ENCODE measurements at places on chromosomes 3 and 15.

- no peak for DNase-seq
Measured at GRCh38 chr15:85582131-85583079, 202.0 kb downstream of the AKAP13 start.

DNA sequence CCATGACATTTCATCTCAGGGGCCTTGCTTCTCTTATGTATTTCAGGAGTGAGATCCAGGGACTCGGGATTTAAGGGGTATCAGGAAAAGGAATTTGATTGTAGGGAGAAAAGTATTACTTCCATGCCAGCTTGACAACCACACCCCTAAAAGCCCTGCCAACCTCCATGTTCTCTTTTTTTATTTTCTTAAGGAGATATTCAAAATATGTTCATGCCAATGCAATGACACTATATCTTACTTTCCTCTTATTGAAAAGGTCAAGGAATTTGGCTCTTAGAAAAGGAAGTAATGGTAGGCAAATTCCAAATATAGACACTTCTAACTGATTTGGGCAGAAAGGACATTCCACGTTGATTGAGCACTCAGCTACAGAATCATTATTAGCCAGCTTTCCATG is 407.5 kb upstream of the NECTIN3 start:
- DNase-seq = no peak

GRCh38 chr3:133038731-133039375 is 662 bp downstream of the TMEM108 start:
- DNase-seq = no peak

DNA sequence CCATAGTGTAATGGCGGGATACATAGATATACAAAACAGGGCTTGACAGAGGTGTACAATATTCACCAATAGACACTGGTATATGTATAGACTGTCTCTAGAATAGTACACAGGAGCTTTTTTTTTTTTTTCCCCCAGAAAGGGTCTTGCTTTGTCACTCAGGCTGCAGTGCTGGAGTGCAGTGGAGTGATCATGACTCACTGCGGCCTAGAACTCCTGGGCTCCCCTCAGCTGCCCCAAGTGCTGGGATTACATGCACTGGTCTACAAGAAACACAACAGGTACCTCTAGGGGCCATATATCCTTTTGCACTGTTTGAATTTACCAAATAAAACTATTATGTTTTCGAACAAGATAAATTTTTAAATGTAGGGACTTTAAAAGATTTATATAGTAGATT is 12.3 kb downstream of the RHOA start:
- DNase-seq = no peak

DNA sequence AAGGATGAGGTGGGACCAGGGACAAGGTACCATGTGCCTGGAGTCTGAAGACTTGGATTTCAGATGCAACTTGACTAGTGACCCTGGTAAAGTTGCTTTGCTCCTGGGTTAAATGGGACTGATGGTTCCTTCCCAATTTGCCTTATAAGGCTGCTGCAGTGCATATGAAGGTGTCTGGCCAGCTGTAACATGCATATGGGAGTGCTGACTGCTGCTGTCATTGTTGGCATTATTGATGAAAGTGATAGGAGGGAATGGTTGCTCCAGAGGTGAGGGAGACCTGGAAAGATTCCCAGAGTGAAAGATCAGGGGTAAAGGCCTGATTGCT is 20.5 kb downstream of the CYP8B1 start:
- DNase-seq = no peak

GRCh38 chr3:74273091-74273490 is 341.4 kb downstream of the CNTN3 start:
- DNase-seq = no peak

GRCh38 chr3:186802701-186803100 is 3.6 kb downstream of the RFC4 start:
- no peak for DNase-seq

- DNase-seq = no peak
Measured at GRCh38 chr3:17759901-17760300, 17.5 kb upstream of the TBC1D5 start.

GRCh38 chr3:13240928-13241618 is 167.8 kb upstream of the IQSEC1 start:
- no peak for DNase-seq

DNA sequence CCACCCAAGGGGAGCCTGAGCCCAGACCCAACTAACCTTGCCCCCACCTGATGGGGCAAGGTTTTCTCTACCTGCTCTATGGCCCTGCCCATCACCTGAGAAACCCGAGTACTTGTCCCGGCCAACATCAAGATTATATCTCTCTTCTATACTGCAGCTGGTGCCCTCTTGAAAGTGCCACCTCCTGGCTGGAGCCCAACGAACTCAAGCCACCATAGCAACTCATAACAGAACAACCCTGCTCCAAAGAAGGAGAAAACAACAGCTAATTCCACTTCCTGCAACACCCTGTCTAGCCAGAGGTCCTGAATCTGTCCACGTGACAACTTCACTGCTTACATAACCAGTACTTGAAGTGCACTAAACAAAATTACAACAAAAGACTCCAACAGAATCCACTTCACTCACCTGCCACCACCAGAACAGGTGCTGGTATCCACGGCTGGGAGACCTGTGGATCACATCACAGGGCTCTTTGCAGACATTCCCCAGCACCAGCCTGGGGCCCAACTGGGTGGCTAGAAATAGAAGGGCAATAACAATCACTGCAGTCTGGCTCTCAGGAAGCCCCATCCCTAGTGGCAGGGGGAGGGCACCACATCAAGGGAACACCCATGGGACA is 49.2 kb downstream of the PIERCE2 start:
- DNase-seq = no peak

DNA sequence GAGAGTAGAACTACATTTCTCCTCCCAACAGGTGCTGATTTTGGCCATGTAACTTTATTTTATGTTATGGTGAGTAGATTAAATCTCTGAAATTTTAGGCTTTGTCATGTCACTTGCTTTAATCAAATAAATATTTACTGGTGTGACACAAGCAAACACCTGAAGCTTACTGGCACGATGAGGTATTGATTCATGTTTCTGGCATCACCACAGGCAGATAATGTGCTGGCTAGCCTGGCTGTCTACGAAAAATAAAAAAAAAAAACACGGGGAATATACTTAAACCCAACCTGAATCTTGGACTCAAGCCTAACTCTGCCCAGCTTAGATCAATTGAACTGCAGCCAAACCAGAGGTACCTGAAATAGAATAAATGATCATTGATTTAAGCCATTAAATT is 65.6 kb upstream of the CADM2 start:
- no peak for DNase-seq

DNA sequence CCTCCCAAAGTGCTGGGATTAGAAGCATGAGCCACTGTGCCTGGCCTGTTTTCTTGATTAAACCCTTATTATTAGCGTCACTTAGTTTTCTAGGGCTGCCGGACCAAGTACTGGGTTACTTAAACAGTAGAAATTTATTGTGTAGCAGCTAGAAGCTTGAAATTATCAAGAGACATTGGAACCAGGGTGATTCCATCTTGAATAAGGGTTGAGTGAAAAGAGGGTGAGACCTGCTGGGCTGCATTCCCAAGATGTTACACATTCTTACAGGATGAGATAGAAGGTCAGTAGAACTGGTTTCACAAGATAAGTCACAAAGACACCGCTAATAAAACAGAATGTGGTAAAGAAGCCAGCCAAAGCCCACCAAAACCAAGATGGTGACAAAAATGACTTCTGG is 18.6 kb upstream of the FSTL1 start:
- no peak for DNase-seq

DNA sequence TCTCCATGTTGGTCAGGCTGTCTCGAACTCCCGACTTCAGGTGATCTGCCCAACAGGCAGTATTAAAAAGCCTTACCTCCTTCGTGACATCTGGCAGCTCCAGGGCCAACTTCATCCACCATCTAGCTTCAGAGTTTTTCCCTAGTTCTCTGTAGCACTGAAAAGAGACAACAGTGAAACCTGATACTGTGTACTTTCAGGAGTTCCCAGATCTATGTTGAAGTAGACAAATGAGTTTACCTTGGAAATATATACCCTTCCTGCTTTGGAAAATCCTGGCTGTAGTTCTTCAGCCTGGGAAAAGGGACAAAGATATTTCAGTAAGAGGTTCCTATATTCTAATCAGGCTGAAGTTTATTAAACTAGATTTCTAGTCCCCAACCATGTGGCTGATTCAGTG is 18.0 kb downstream of the RMDN3 start:
- DNase-seq = no peak

DNA sequence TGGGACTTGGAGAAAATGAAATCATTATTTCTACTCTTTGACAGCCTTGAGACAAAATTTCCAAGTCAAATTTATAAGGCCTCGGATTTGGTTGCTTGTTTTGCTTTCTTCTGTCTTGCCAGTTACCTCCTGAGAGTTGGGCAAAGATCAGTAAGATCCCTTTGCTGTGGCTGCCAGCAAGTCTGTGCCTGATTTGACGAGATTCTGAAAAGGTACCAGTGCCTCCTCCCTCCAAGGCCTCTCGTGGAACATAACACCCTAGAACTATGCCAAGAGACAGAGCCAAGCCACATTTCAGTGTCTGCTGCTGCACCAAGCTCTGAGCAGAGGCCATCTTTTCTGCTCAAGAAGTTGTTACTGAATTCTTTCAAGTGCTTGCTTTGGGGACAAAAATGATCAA is 61.0 kb downstream of the GTPBP8 start:
- DNase-seq = no peak

- DNase-seq = no peak
Measured at GRCh38 chr3:16069149-16069922, 105.1 kb upstream of the GALNT15 start.

DNA sequence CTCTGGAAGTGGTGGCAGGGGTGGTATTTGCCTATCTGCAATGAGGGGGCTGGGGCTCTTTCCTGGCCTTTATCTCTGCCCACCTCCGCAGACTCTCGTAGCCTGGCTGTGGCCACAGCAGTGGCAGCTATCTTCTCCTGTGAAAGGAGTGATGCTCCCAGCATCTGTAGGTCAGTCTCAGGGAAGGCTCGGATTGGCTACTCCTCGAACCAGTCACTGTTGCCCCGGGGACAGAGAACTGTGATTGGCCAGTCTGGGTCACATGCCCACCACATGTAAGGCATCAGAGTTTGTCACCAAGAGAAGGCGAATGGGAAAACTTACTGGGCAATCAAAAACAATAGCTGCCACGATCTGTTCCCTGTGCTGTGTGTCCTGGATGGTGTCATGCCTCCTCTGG is 30.1 kb upstream of the FGD5 start:
- DNase-seq = no peak

All from NCI-H1436 treated with DMSO at 0.1 percent for 48 hours (cell line).